ENCODE measurements at places on chromosomes 2 and 18.

GRCh38 chr18:56522816-56523215 lies 115.6 kb downstream of the TXNL1 start:
- ATAC-seq: no peak

- no peak for ATAC-seq
Measured at GRCh38 chr2:229191413-229191812, 79.7 kb downstream of the PID1 start.

GRCh38 chr2:25957743-25958142 lies 24.6 kb downstream of the KIF3C start:
- no peak for ATAC-seq

DNA sequence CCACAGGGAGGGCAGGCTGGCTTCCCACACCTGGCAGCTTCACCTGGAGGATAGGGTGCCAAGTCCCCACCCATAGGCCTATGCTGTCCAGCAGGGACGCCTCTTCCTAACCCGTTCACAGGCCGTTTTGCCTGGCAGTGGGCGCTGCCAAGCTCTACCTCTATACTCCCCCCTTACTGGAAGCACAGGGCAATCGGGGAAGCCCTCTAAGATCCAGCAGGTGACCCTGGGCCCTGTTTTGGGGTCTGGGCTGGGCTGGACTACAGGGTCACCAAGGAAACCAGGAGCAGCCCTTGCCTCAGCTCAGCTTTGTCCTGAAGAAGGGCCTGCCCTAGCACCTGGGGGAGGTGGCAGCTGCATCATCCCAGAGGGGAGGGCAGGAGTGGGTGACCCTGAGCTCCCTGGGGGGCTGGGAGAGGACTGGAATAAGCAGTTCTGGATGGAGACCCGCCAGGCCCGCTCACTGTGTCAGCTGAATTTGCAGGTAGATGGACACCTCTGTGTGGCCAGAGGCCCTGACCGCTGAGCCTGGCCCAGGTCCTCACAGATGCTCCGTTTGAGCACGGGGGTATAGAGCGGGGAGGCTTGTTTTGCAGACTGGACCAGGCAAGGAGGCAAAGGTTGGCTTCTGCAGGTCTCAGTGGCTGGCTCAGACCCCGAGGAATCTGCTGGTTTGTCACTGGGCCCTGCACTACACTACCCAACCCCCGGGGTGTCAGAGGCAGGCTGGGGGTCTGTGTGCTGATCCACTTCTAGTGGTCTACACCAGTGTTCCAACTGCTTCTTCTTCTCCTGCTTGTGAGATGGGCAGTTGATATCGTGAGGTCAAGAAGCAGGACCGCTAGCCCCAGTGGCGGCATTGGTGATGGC lies 163.1 kb downstream of the ASB1 start:
- no peak for ATAC-seq

DNA sequence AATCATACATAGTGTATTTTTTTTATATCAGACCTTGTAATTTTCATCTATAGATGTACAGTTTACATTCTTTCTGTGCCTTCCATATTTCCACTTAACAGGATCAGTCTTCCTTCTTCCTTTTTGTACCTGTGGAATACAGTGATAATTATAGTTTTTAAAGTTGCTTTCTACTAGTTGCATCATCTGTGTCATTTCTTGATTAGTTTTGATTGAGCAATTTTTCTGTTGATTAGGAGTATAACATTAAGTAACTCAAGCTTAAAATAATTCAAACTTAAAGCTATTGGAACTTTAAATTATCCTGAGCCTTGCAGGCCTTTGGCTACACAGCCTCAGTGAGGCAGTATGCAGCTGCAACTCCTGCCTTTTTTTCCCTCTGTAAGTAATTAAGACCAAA lies 57.4 kb downstream of the NEURL3 start:
- no peak for ATAC-seq

- ATAC-seq: peak; percentile 61
Measured at GRCh38 chr18:35463050-35463449, 34.7 kb downstream of the INO80C start.

DNA sequence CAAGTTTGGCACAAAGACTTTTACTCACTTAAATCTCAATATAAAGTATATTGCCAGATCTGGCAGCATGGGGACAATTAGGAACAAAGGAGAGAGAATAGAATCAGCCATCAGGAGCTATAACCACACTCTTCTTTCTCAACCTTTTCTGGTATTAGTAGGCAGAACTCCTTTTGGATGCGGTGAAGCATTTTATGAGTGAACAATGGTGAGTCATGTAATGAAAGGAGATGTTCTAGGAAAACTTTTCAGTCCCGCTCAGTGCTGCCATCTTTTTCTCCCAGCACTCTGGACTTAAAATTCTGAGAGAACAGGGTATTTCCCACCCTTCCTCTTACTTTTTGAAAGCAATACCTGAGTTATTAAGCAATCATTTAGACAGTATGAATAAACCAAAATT lies 32.2 kb downstream of the PLEKHA3 start:
- no peak for ATAC-seq

DNA sequence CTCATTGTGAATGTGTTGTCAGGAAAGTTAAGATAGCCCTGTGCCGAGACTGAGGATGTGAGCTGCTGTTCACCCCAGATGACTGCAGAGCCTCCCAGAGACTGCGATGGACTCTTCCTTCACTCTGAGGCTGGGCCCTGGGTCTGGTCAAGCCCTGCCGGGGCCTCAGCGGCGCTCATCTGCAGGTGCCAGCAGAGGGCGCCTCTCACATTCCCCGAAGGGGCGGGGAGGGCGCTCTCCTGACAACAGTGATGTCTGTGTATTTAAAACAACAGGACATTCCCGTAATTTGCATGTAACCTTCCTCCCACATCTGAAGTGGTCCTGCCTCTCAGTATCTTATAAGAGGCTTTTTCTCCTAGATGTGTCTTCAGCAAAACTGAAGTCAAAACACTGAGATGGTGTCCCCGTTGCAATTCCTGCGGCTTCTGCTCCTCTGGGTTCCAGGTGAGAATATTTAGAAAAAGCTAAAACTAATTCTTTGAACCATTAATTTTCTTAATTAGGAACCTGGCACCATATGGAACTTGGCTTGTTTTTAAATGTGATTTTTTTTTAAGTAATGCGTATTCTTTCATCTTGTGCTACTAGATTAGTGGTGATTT lies 1377.9 kb downstream of the RPIA start:
- ATAC-seq: no peak

DNA sequence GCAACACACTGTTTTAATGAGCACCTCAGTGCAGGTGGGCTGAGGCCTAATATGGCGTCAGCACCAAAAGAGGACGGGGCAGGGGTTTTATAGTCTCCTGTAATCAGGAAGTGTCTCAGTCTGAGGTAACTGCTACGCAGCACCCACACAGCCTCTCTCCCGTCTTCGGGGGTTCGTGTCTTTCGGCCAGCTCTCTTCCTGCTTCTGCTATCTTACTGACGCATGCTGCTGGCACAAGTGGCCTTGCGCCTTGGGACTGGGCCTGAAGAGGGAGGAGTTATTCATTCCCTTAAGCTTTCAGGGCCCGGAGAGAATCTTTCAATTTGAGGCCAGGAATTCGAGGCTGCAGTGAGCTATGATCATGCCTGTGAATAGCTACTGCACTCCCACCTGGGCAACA lies 14.5 kb upstream of the PAPOLG start:
- no peak for ATAC-seq

- ATAC-seq: no peak
Measured at GRCh38 chr2:24586955-24587354, 95.9 kb downstream of the NCOA1 start.

DNA sequence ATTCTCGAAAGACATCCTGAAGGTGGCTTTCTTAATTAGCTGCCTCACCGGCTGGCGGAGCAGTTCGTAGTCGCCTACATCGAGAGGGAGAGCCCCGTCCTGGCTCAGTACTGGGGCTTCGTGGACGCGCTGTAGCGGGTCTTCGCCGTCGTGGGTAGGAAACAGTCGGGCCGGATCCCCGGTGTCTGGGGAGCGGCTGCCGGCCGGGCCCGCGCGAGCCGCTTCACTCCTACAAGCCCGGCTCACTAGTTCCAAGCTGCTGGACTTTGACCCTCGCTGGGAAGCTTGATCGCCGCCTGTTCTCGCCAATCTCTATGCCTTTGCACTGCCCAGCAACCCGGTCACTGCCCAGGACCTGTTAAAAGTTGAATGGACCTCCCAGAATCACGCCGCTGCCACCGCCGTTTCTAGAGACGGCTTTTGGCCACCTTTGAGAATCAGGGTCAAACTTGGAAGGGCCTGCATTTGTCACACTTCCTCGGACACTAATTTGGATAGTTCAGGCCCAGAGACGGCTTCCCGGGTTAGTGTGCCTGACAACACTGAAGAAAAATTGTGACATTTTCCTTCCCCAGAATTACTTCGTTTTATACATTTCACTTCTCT lies 41.4 kb upstream of the AKAIN1 start:
- ATAC-seq: peak; percentile 51

GRCh38 chr18:30987467-30988241 lies 54.9 kb downstream of the DSC3 start:
- ATAC-seq: no peak

- no peak for ATAC-seq
Measured at GRCh38 chr2:885230-886071, 65.2 kb upstream of the SNTG2 start.

GRCh38 chr2:17171446-17172049 lies 346.7 kb downstream of the RAD51AP2 start:
- ATAC-seq: no peak

DNA sequence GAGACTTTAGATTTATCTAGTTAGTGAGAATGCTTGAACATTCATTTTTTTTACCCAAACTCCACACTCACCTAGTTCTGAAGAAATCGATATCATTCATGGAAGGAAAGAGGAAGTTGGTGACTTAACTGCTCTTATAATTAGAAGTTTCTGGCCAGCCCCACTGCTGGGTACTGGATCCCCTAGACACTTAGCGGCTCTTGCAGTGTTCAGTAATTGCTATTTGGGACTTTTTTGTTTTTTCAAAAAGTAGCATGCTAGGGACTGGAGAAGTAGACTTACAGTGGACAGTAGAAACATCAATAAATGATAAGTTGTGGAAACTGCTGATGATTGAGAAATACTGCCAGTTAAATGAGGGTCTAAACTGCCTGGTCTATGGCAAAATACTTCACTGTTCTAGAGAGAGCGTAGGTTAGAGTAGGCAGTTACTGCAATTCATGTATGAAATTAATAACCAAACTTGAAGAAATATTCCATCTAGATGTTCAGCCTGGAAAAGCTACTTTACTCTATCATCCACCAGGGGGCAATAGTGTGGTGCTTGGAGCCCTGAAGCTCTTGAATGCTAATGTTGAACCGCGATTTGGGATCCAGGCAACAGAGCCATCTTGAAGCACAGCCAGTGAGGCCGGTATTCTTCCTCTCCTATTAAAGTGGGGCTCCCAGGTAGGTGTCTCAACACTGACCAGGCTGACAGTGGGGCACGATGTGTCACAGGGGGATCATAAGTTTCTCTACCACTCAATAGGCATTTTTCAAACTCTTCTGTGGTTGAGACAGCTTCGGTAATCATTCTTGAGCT lies 146.1 kb upstream of the SESTD1 start:
- peak; percentile 46 for ATAC-seq

- no peak for ATAC-seq
Measured at GRCh38 chr2:235864733-235865515, 303.3 kb downstream of the GBX2 start.
